ENCODE measurements at places on chromosomes 7 and 10. TPM values are rescaled to one million over a fixed set of nuclear protein-coding genes. Genes with fewer than 3 reads are reported as not detected.

DNA sequence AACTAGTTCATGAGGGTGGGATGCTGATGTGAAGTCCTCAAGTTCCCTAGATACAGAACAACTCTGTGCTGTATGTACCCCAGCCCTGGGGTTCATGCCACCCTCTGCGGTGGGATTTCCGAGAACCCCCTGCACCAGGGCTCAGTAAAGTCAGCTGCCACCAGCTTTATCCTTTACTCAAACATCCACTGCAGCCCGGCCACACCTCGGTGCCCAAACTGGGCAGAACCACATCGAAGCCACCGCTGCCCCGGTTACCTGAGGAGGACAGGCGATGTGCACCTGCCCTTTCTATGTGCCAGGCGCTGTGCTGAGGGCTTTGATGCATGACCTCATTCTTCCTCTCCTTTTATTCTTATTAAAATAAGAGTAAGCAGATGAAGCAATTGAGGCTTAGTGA, 9.9 kb upstream of the CALML5 start:
- DNase-seq = no peak

The TRIM74 gene
- polyA plus RNA-seq = not detected

DNA sequence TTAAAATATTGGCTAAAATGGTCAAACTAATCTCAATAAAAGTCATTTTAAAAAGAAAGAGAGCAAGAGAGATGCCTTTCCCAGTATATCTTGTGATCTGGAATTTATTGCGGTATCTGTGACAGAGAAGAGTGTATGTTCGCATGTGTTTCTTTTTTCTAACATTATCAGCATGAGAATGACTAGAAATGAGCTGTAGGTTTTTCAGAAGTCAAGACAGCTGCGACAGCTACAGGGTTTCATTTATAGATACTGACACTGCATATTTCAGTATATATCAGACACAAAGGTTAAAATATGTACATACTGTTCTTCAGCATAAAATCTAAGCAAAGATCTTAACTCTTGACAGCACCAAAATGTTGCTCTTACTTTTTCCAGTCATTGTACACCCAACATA, 215.8 kb downstream of the JAZF1 start:
- no peak for DNase-seq

The TMEM130 gene
- polyA plus RNA-seq = 12.9 TPM

DNA sequence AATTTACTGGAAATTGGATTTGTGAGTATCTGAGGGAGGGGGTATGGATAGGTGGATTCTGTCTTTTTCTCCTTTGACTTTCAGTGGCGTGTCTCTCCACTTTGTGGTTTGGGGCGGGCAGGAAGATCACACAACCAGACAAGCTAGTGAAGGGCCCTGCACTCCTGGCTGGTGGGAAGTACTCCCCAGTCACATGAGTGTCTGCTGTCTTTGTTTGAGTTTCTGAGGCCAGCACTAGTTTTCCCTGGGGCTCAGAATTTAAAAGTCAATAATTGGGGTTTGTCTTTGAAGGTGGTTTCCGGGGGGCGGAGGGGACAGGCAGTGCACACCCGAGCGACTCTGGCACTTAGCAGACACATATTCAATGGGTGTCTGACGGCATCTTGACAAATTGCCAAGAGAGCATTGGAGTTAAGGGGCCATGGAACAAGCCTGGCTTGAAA, 120.1 kb downstream of the WDFY4 start:
- DNase-seq = peak; percentile 39

Data from kidney (tissue), 22 donors.